ENCODE measurements at places on chromosomes 4 and X.

DNA sequence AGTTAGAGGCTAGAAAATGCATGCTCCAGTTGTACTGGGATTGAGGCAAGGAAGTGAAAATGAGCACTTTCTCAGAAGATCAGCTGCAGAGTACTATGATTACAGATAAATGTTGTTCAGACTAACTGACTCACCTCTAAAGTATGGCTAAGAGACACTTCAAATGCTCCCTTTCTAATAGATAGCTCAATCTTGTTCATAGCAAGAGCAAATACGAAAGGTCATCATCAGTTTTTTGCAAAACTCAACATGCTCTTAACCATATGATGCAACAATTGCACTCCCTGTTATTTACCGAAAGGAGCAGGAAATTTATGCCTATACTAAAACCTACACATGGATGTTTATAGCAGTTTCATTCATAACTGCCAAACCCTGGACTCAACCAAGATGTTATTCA is 838.4 kb upstream of the INTU start:
- DNase-seq: no peak

DNA sequence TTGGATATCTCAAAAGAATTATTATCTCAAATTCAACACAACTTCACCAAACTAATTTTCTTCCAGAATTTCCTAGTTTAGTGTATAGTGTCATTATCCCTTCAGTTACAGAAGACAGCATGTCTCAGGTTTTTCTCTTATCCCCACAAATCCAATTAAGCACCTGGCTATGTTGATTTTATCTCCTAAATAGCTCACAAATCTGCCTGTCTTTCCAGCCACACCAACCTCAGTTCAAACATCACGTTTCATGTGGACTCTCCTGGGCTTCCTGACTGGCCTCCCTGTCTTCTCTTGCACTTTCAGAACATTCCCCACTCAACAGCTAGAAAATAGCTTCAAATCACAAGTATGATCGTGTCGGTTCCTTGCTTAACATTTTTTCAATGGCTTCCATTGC is 14.8 kb downstream of the STK32B start:
- no peak for DNase-seq

GRCh38 chr4:110305455-110305854 is 107.0 kb upstream of the ELOVL6 start:
- DNase-seq: no peak

DNA sequence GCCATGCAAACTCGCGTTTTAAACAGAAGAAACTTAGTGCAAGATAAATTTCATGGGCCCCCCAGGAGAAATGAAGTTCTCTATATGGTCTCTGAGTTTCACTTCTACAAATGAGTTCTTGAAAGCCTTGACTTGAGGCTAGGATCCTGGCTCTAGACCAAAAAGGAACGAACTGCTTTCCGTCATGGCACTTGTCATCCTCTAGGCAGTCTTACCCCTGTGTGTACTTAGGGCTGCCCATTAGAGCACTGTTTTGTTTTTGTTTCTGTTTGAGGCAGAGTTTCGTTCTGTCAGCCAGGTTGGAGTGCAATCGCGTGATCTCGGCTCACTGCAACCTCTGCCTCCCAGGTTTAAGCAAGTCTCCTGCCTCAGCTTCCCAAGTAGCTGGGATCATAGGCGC is 29.0 kb downstream of the RNF4 start:
- no peak for DNase-seq

- no peak for DNase-seq
These were observed 19.1 kb upstream of the S100P start for GRCh38 chr4:6674500-6675149.

GRCh38 chrX:17579026-17579425 is 158.3 kb upstream of the SCML1 start:
- DNase-seq: no peak

DNA sequence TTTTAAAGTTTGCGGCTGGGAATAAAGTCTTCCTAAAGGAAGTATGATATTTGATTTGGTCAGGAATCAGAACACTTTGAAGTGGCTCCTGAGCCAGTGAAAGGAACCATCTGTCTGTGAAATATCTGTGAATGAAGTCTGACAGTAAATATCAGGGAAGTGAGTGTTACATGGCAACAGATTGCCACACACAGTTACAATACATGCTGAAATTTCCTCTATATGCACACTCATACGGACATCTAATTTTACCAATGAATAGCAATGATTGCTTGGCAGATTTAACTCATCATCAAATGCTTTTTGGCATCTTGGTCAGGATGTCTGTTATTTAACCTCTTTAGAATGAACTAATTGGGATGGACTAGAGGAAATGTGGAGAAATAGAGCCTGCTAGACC is 1023.8 kb downstream of the FAT4 start:
- DNase-seq: no peak

DNA sequence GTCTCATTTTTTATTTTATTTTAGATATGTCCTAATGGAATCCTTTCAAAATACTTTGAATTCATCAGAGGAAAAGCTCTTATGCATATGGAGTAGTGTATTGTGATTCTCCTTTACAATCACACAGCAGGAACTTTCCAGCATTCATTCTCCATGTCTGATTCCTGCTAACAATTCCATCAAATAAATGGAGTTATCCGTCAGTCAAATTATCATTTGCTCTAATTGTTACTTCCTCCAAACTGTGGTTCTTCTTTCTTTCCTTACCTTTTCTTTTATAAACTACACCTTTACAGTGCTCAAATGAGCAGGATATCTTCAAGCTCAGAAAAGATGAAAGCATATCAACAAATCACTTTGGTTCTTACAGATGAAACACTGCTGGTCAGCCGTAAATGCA is 80.4 kb downstream of the EPHA5 start:
- DNase-seq: no peak

DNA sequence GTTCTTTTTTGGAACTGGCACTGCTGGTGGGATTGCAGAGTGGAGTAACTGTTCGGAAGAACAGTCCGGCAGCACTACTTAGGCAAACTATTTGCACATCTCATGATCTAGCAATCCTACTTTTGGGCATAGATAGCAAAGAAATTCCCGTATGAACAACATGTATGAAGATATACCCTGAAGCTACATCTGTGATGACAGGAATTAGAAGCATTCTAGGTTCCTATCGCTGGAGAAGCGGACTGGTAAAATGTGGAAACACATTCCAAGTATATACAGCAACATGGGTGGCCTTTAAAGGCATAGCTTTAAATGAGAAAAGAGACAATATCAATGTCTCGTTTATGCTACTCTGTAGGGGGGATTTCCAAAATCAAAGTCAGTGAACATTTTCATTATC is 3.1 kb downstream of the DCAF16 start:
- no peak for DNase-seq

DNA sequence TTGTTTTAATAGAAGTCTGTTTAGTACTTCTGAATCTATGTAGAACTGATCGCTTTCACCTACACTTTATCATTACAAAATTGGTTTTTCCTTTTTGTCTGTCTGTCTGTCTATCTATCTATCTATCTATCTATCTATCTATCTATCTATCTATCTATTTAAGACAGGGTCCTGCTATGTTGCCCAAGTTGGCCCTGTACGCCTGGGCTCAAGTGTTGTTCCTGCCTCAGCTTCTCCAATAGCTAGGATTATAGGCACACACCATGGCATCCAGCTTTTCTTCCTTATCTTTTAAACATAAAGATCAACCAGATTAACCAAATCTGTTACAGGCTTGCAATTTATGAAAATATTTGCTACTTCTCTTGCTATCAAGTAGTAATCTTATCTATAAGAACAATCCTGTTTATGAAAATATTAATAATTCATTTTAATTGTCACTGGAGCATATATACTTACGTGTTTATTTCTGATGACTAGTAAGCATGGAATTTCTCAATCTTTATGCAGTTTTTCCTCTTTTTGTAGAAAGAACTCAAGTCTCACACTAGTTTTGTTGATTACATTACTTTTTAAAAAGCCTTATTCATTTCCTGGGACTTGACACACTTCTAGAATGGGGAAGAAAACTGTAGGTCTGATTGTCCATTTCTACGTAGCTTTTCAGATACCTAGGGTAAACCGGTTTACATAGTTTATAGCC is 24.5 kb downstream of the KIAA0232 start:
- no peak for DNase-seq

- no peak for DNase-seq
These were observed 10.8 kb downstream of the LRP2BP start for GRCh38 chr4:185384930-185385331.

DNA sequence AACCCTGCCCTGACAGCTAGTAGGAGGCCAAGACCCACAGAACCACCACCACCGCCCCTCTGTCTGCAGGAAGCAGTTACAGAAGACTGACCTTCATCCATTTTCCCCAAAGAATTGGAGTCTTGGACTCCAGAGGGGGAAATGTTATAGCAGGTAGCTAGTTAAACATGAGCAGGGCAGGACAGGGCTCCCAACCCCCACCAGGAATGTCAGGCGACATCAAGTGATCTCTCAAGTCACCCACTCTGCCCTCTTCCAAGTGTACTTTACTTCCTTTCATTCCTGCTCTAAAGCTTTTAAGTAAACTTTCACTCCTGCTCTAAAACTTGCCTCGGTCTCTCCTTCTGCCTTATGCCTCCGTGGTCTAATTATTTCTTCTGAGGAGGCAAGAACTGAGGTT is 17.1 kb upstream of the AADAT start:
- no peak for DNase-seq

DNA sequence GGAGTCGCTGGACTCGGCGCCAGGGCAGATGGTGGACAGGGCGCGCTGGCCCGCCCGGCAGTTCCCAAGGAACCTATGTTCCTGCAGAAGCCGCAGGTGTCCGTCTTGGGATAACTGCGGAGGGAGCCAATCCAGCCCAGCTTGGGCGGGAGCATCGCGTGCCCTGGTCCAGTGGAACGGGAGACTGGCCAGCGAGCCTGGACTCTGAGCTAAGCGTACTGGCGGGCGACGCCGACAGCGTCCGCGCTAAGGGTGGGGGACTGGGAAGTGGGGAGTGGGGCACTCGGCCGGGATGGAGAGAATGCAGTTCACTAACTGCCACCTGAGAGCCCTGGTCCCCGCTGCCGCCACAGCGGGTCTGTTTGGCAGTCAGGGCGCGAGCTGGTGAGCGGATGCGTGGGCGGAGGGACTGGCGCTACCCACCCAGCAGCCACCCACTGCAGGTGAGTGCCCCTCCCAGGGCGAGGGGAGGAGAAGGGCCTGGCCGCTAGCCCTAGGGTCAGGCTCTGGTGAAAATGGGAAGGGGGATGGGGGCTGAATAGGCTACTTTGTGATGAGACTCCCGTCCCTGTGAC is 1.3 kb upstream of the MAMLD1 start:
- DNase-seq: no peak
